NCI-H1092 (cell line): ENCODE measurements at places on chromosomes 4 and X.
A peak's percentile ranks its signal among the peaks of the same experiment; 100 is the strongest.

GRCh38 chrX:131985526-131986049 lies 37.5 kb upstream of the STK26 start:
- DNase-seq, result no peak

DNA sequence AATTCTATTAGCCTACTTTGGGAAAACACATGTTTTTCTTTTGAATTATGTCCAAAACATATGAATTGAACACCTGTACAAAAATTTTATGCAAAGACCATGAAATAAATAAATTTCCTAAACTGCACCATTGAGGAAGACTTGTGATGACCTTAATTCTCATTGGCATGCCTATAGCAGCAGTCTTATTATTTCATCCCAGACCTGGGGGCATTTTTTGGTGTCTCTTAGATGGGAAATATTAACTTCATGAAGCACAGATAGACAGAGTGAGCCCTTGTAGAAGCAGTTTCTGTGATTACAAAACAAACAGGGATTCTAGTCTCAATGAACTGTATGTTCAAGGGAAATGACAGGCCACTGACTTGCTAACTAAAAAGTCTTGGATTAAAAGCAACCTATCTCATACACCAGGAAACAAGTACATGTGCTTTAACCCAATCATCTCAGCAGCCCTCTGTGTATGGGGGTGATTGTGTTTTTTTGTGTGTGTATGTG lies 32.0 kb upstream of the HPGD start:
- no peak for DNase-seq

- DNase-seq, result no peak
Measured at GRCh38 chrX:119687661-119688413, 5.1 kb downstream of the SEPTIN6 start.

- DNase-seq, result no peak
Measured at GRCh38 chr4:37674439-37674838, 11.7 kb downstream of the RELL1 start.

GRCh38 chr4:23033796-23034195 lies 341.1 kb downstream of the GBA3 start:
- no peak for DNase-seq

- no peak for DNase-seq
Measured at GRCh38 chr4:83196921-83197320, 82.4 kb upstream of the PLAC8 start.

DNA sequence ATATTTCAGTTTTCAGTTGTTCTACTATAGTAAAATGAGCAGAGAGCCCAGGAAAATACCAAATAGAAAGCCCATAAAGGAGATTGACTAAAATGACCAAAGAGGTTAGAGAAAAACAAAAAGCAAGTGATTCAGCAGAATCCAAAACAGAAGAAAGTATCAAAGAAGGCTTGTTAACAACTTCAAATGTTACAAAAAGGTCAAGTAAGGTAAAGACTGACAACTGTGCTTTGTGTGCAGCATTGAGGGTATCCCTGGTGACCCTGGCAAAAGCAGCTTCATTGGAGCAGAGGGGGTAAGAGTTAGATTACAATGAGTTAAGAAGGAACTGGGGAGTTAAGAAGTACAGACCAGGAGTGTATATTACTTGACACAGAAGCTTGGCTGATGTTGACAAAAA lies 317.9 kb downstream of the OPHN1 start:
- no peak for DNase-seq

GRCh38 chr4:73828956-73829355 lies 7.5 kb upstream of the CXCL6 start:
- DNase-seq, result no peak

- DNase-seq, result no peak
Measured at GRCh38 chr4:42080306-42080705, 72.1 kb downstream of the BEND4 start.

DNA sequence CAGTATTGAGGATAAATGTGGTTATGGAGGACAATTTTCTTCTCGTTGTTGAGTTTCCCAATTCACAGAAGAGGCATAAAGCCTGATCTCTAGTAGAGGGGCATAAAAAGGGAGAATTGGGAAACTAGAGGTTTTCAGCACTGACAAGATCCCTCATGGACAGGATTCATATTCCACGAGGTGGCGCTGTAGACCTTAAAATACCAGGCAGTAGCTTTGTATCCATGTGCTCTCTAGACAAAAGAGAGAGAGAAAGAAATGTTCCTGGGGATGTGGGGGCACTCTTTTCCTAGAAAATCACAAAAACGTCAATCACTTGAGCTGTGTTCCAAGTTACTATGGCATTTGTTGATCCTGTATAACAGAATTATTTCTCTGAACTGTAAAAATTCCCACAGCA lies 128.3 kb downstream of the MAGEE1 start:
- DNase-seq, result no peak

- DNase-seq, result no peak
Measured at GRCh38 chrX:132953354-132953753, 5.1 kb downstream of the HS6ST2 start.

DNA sequence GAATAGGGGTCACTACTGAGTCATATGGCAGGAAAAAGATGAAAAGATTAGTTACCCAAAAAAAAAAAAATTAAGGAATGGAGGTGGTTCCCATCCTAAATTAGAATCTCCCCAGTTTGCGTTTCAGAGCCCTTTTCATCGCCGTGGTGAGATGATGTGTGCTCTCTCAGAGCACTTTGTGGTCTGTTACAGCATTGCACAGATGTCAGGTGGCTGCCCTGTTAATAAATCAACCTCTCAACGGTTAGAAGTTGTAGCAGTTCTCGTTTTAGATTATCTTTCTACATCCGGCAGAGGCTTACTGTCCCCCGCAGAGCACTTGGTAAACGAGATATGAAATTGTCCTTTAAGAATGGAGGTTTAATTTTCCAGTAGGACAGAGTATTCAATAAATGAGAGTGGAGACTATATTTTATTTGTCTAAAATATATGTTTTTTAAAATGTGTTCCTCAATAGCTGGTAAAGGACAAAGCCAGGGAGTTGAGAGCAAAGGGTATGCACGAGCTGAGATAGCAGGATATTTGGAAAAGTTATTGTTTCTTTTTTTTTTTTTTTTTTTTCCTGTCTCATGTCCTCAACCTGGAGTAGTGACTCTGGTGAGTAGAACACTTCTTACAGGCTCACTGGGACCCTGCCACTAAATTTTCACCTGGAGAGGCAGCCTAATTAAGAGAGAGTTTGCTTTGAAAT lies 26.9 kb downstream of the AFF1 start:
- no peak for DNase-seq

GRCh38 chr4:165716472-165716871 lies 156.6 kb upstream of the TLL1 start:
- DNase-seq, result peak; percentile 20

DNA sequence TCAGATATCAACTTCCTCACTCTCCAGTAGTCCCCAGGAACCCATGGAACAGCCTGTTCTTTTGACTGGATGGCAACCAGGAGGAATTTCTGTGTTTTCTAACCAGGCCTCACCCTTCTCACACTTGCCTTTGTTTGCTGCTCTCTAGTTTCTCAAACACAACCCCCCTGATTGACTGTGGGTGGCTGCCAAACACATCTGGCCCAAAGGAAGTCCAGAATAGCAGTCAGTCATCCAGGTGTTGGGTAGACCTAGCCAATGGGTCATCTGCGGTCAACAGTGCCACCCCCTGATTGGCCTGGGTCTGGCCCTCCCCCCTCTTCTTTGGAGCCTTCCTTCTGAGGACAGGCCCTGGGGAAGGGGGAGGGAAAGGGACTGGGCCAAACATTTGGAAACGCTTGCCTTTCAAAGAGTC lies 53.7 kb downstream of the MSX1 start:
- no peak for DNase-seq

DNA sequence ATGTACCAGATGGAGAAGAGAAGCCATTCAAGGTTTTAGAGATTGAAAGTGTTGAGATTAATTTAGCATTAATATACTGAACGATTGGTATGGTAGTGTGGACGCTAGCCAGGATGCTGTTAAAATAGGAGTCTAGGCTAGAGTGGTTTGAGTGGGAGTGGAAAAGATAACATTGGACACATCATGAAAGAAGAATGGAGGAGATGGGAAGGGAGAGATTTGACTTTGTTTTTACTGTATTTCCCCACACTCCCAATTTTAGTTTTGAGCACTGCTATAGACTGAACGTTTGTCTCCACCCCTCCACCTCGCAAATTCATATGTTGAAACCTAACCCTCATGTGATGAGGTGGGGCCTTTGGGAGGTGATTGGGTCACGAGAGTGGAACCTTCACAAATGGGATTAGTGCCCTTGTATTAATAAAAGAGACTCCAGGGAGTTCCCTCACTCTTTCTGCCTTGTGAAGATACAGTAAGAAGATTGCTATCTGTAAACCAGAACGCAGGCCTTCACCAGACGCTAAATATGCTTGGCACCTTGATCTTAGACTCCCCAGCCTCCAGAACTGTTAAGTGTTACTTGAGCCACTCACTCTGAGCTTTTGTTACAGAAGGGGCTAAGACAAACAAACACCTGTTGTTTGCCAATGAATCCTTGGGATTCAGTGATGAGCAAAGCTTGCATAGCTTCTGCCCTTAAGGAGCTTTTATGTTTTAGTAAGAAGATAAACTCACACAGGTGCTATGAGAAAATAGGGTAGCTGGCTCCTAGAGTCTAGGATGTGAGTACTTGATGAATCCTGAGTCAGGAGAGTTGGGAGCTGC lies 25.8 kb downstream of the USP9X start:
- DNase-seq, result no peak

DNA sequence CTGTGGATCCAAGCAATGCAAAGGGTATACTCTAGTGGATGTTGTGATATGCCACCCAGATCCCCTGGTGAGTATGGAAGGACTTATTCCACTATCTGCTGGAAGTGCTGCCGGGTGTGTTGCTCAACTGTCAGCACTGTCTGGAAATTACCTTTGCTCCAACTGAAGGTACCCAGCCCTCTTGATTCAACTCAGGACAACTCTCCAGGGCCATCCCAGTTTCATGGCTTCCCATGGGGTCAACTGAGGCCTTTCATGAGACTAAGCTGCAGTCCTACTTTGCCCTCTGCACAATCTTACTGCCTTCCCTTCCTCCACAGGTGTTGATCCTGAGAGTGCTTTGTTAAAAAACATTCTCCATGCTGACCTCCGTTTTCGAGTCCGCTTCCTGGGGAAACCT lies 99.8 kb downstream of the SPRY1 start:
- DNase-seq, result no peak

DNA sequence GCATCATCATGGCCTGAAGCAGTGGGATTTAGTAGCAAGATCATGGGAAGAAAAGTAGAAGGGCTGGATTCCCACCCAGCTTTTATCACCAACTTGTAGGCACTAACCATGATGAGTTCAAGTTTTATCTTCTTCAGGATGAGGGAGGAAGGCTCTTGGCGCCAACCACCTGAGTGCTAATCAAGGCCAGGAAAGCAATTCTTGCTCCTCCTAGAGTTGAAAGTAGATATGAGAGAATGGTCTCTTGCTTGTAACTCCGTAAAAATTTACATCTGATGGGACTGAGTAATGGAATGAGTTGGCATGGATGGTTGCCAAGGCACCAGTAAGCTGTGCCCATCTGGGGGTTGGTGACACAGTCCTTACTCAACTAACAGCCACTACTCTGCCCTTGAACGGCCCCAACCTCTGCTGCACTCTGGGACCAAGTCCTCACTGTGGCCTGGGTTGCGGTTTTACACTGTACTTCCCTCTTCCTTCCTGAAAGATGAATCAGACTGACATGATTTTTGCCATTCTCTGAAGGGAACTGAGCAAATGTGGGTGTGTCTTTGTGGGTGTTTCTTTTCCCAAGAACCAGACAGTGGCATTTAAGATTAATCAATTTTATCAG lies 39.4 kb upstream of the NDP start:
- DNase-seq, result no peak
